ENCODE measurements at places on chromosomes 2 and 18. TPM values are rescaled to one million over a fixed set of nuclear protein-coding genes. Genes with fewer than 3 reads are reported as not detected.

Gene TMEM185B
- polyA plus RNA-seq: 32.0 TPM

GRCh38 chr2:168543037-168543436, 87.0 kb downstream of the CERS6 start:
- DNase-seq: no peak

- no peak for DNase-seq
Observed at GRCh38 chr2:141957827-141958450, 172.9 kb downstream of the LRP1B start.

DNA sequence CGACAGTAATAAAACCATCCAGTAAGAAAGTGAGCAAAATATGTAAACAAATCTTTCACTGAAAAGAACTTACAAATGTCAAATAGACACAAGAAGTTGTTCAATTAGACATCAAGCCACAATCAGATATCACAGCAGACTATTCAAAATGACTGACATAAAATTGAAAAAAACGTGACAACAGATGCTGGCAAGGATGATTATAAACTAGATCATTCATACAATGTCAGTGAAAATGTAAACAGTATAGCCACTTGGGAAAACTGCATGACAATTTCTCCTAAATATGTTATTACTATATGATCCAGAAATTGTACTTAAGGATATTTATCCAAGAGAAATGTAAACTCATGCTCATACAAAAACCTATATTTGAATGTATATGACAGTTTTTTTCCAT, 609.4 kb upstream of the CNTNAP5 start:
- DNase-seq: no peak

- no peak for DNase-seq
Observed at GRCh38 chr2:139825726-139826125, 1045.5 kb upstream of the NXPH2 start.

GRCh38 chr2:176445956-176446355, 176.7 kb downstream of the MTX2 start:
- DNase-seq: peak; percentile 39

- DNase-seq: no peak
Observed at GRCh38 chr2:39631256-39631655, 34.5 kb upstream of the TMEM178A start.

- DNase-seq: no peak
Observed at GRCh38 chr2:28431741-28432140, 39.1 kb downstream of the FOSL2 start.

- no peak for DNase-seq
Observed at GRCh38 chr18:48238206-48238605, 171.0 kb downstream of the ZBTB7C start.

- DNase-seq: no peak
Observed at GRCh38 chr2:144583381-144583729, 63.4 kb upstream of the ZEB2 start.

DNA sequence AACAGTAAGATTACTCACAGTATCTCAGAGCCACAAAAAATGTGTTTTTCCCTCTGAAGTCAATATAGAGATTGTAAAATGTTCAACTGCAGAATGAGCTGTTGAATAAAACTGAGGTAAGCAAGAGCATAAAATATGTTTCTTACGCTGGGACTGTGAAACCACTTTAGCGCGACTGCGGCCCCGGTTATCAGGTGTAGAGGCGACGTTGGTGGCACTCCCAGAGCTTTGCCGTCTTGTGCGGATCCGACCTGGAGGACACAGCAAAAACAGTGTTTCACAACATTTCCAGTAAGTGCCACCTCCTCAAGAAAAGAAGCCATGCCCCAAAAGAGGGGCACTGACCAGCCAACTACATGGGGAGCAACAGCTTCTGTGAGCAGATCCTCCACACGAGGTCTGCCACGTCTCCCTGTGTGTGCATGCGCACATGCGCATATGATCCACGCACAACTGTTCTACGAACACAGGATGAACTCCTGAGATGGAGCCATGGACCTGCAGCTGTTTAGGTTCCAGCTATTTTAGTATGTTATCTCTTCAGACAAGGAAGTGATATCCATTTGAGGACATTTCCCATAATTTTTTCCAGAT, 100.7 kb upstream of the RNU4ATAC start:
- DNase-seq: no peak

DNA sequence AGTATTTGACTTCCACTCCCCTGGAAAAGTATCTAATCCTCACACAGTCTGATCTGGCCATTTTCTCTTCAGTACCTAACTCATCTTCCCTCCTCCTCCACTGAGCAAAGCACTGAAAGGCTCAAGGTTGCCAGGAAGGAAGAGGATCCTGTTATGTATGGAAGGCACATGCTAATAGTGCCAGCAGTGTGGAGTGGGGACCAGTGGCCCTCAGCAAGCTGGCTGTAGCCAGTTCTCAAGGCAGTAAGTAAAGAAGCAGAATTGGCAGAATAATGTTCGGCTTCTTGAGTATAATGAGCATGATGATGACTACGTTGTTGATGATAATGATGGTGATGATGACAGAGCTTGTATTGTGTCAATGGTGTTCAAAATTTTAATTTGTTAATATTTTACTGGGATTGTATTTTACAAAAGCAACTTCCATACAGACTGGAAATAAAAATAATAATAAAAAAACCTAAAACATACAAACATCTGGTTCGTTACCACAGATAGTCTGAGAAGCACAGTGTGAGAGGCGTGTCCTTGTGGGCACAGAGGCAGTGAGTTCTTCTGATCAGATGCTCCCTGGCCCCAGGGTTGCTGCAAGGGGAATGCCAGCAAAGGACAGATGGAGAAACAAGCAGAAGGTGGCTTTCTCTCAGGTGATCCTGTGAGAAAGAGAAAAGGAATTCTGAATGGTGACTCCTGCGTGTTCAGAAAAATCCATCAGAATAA, 528.8 kb downstream of the CMPK2 start:
- DNase-seq: no peak
